ENCODE measurements at places on chromosomes 1 and 21.
A peak's percentile ranks its signal among the peaks of the same experiment; 100 is the strongest.

GRCh38 chr1:39954324-39954869, 548 bp upstream of the MFSD2A start:
- no peak for DNase-seq

- DNase-seq = no peak
These were observed 10.4 kb downstream of the CBR3 start for GRCh38 chr21:36145259-36145658.

GRCh38 chr21:26766826-26767325, 78.3 kb downstream of the ADAMTS1 start:
- no peak for DNase-seq

DNA sequence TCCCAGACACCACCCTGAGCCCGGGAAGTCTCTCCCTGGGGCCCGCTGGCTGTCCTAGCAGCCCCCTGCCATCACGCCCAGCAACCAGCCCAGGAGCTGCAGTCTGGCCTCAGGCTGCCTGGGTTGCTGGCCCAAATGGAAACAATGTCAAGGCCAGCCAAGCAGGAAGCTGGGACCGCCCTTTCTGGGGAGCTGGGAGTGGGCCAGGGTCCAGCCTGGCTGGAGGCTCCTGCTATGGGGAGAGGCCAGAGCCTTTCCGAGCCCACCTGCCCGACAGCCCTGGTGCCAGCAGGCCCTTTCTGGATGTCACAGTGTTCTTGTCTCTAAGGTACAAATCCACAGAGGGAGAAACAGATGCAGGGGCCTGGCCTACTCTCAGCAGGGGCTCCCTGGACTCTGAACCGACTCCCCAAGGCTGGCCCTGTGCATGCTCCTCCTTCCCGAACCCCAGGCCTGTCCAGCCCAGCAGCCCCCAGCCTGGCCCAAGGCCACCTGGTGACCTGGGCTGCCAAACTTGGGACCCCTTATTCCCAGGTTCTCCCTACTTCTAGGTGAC, 1.2 kb upstream of the MMEL1 start:
- no peak for DNase-seq

GRCh38 chr21:46320331-46320801, 3.3 kb downstream of the C21orf58 start:
- no peak for DNase-seq

- DNase-seq = no peak
These were observed 7.1 kb downstream of the IGSF9 start for GRCh38 chr1:159938211-159938852.

DNA sequence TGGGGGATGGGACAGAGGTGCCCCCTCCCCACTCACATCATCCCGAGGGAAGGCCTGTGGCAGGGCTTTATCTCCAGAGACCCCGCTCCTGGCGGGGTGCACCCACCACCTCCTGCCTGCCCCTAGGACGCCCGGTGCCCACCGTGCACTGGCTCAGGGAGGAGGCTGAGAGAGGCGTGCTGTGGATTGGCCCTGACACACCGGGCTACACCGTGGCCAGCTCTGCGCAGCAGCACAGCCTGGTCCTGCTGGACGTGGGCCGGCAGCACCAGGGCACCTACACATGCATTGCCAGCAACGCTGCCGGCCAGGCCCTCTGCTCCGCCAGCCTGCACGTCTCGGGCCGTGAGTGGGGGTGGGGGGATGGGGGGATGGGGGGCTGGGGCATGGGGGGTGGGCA, 71.7 kb downstream of the TRIM11 start:
- no peak for DNase-seq

DNA sequence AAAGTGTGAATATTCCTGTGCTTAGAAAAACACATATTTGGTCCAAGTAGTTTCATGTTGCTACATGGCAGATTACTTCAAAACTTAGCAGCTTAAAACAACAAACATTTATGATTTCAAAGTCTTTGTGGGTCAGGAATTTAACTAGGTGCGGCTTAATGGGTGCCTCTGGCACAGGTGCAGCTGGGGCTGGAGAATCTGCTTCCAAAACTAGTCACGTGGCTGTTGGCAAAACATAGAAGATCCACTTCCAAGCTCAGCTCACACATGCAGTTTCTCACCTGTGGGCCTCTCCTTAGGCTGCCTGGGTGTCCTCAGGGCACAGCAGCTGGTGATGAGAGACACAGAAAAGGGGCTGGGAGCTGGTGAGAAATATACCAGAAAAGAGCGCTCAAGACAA, 263.4 kb downstream of the TTLL7 start:
- DNase-seq = no peak

DNA sequence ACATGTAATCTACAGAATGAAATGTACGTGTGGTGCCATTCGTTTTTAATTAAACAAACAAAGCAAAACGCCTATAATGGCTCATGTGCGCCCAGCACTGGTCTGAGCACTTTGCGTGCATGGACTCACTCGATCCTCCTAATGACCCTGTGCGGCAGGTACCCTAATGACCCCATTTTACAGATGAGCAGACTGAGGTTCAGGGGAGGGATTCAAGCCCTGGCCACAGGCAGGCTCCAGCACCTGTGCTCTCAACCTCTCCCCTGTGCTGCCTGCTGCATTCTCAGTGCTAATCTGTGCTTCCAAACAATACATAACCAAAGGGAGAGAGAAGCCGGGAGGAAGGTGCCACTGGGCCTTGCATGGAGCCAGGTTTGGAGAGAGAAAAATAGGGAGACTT, 124.2 kb upstream of the ZBTB40 start:
- no peak for DNase-seq

GRCh38 chr1:230368363-230368762, 57.8 kb downstream of the PGBD5 start:
- DNase-seq = no peak

DNA sequence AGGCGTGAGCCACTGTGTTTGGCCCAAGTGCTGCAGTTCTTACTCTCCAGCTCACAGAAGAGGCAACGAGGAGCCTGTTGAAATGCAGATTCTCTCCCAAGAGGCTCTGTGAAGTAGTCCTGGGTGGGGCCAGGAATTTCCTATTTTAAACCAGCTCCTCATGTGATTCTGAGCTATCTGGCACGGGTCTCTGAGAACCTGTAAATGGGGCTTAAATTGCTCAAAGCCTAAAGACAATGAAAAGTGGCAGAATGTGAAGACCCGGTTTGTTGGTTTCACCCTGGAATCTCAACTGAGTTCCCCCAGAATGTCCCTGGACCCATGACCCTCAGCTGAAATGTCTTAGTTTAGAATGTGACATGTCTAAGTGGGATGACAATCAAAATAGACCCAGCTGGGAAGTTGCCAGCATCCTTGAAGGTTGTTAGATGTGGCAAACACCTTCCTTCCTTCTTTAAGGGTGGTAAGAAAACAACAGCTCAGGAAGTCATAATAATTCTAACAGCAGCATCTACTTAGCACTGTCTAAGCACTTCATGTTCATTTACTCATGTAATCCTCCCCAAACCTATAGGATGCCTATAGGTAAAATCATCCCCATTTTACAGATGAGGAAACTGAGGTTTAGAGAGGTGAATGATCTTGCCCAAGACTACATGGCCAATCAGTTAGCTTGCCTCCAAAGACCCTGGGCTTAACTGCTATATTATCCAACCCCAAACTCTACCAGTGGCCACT, 20.9 kb upstream of the ATP5PO start:
- DNase-seq = no peak

- no peak for DNase-seq
These were observed 726.9 kb upstream of the PTBP2 start for GRCh38 chr1:95994643-95995042.

GRCh38 chr1:63902844-63903589, 129.2 kb downstream of the ROR1 start:
- no peak for DNase-seq

DNA sequence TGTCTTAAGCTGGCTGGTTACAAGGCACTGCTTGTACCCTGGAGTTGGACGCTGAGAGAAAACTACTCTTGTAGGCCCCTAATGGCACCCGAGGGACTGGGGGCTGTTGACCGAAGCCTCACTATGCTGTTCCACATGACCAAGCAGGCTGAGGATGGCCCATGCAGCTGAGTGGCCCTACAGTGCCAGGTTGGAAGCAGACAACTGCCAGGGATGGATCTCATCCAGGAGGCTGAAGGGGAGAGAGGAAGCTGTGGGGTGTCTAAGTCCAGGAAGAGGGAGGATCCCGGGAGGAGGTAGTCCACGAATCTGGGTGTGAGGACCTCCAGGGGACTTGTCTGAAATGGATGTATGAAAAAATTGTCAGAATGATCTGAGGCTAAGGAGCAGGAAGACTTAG, 45.8 kb downstream of the FOXD2 start:
- DNase-seq = no peak

DNA sequence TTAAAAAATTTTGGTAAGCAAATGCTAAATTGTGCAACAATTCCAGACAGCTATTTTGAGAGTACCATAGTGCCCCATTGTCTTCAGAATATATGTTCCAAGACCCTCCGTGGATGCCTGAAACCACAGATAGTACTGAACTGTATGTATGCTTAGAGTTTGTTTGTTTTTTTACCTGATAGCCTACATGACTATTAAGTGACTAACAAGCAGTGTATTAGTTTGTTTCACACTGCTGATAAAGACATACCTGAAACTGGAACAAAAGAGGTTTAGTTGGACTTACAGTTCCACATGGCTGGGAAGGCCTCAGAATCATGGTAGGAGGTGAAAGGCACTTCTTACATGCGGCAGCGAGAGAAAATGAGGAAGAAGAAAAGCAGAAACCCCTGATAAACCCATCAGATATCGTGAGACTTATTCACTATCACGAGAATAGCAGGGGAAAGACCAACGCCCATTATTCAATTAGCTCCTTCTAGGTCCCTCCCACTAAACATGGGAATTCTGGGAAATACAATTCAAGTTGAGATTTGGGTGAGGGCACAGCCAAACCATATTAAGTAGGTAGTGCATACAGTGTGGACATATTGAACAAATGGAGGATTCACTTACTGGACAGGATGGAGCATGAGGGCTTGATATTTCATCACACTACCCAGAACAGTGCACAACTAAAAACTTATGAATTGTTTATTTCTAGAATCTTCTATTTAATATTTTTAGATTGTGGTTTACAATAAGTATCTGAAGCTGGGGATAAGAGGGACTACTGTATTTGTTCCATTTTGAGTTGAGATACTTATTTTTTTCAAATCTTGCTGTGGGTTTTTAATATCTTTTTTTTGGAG, 78.5 kb downstream of the LHX9 start:
- no peak for DNase-seq

GRCh38 chr21:20306836-20307235, 691.4 kb upstream of the NCAM2 start:
- DNase-seq = no peak

GRCh38 chr1:174023440-174023839, 1.3 kb upstream of the RC3H1 start:
- no peak for DNase-seq

DNA sequence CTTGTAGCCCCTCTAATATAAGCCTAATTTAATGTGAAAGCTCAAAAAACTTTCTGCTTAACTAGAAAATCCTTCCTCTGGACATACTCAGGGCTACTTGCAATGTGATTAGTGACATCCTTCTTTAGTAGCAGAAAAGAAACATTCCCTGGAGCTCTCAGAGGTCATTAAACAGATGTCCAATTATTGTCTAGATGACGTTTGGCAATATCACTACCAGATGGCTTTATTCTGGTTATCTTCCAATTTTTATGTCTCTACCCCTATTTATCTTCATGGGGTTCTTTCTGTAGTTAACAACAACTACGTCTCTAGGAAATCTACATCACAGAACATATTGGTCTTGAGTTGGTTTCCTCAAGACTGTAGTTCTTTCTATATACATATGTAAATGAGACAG, 44.2 kb downstream of the CTH start:
- DNase-seq = no peak

DNA sequence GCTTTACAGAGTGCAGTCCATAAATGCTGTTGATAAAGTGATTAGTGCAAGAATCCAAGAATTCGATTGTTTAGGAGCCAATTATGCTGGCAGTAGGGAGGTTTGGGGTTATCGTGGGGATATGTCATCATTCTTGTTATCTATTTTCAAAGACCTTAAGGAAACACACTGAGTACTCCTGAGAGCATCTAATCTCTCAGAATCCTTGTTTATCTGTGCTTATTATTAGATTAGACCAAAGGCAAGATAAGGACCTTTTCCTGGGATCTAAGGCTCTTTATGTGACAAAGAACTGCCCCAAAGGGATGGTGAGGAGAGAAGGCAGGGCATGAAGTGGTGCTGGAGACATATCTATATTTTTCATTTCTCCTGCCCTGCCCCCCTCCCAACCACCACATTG, 139.1 kb downstream of the TSEN15 start:
- no peak for DNase-seq

DNA sequence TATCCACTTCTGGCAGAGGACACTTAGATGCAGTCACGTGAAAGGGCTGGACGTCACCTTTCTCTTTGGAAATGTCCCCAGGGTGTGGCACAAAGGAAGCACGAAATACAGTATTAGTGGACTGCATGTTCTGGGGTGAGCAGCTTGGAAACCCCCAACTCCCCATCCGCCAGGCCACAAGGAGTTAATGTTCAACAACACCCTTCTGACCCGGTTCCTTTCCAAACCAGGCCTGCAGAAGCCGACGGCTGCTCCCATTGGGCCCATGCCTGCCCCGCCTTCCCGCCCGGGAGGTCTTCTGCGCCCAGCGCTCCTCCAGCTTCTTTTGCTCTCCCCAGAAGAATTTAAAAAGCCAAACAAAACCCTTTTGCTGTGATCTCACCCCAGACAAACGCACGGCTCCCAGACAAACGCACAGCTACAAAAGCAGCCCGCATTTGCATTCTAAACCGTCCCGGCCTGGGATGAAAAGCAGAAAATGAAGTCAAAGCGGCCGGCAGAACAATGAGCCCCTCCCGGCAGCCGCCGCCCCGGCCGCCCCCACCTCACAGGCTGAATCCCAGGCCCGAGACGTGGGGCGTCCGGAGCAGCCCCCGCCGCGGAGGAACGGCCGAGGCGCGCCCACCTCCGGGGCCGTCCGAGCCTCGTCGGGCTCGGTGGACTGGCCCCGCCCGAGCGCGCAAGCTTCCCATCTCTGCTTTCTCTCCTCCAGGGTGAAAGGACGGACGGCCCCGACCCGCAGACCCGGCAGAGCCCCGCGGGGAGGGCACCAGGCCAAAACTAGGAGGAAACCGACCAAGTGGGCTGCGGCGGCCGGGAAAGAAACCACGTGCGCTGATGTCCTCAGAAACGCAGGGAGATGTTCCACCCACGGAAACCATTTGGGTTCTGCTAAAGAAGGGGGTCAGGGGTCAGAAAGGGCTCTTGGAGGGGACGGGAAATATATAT, 101.9 kb downstream of the PLPP3 start:
- peak; percentile 86 for DNase-seq

DNA sequence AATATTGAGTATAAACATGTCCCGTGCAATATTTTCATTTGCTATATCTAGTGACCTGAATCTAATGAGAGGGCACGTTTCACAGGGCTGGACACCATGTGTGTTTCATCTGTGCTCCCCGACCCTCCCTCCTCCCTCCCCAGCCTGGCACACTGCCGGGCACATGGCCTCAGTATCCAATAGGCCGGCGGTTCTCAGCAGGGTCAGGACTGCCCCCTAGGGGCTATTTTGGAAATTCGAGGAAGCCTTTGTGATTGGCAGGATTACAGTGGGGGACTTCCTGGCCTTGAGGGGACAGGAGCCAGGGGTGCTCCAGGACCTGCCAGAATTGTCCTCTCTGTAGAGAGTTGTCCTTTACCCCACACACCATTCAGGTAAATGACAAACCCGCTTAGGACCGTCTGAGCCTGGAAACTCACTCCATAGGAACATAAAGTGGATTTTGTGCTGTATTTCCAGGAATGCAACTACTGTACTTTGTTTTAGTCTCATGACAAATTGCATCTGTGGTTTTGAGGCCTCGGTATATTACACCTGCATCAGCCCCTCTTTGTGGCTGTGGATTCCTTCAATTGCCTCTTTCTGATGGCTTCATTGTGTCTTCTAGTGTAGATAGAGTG, 109.5 kb upstream of the SIM2 start:
- peak; percentile 61 for DNase-seq

GRCh38 chr1:43664369-43664768, 14.4 kb downstream of the KDM4A start:
- no peak for DNase-seq

Data from AG08396 (cell line).